ENCODE measurements at places on chromosomes 2 and 18. TPM values are rescaled to one million over a fixed set of nuclear protein-coding genes. Genes with fewer than 3 reads are reported as not detected.

The SEPTIN2 gene
- 265 TPM for total RNA-seq

The CFAP210 gene
- 0.33 TPM for total RNA-seq

The TPO gene
- total RNA-seq = 0.15 TPM

The ERBB4 gene
- total RNA-seq = not detected

The UGT1A7 gene
- total RNA-seq = 4.4 TPM

The RNF181 gene
- total RNA-seq = 200 TPM

The SAG gene
- total RNA-seq = not detected

The TMEFF2 gene
- 0.15 TPM for total RNA-seq

The FTCDNL1 gene
- total RNA-seq = 2.3 TPM

The CIB4 gene
- total RNA-seq = not detected

The GREB1L gene
- total RNA-seq = 2.3 TPM

The LHCGR gene
- total RNA-seq = not detected

The FAM228A gene
- not detected for total RNA-seq

The IL36G gene
- 0.10 TPM for total RNA-seq

The KLHL14 gene
- total RNA-seq = not detected

The CD8B2 gene
- total RNA-seq = not detected

The RPRM gene
- not detected for total RNA-seq

All from A549 treated with CpdA at 1 μM for 4 hours (cell line).